Activated B cell treated with CpG ODN at 0.5 μM for 24 hours (primary cell): ENCODE measurements at places on chromosomes 1 and 21.

DNA sequence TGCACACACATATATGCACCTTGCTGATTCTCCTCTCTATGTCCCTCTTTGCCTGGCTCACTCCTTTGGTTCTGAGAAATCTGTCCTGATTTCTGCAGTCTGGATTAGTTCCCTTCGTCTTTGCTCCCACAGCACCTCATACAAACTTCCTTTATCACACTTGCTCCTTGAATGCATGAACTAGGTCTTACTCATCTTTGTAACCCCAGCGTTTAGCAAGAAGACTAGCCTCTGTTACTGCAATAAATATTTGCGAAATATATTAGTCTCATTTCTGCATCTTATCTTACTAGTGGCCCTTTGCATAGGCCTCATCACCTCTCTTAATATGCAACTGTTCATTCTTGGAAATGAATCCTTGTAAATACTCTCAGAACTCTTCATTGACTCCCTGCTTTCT, 11.4 kb downstream of the SMYD2 start:
- no peak for DNase-seq

- peak; percentile 86 for DNase-seq
Measured at GRCh38 chr1:211258756-211259637, at the start of gene RCOR3. Gene RCOR3 (plus strand): TSS chr1:211259366. CDS start chr1:211259561, 195 bp downstream.

- DNase-seq, result no peak
Measured at GRCh38 chr1:239922778-239923522, 168.7 kb upstream of the FMN2 start.

DNA sequence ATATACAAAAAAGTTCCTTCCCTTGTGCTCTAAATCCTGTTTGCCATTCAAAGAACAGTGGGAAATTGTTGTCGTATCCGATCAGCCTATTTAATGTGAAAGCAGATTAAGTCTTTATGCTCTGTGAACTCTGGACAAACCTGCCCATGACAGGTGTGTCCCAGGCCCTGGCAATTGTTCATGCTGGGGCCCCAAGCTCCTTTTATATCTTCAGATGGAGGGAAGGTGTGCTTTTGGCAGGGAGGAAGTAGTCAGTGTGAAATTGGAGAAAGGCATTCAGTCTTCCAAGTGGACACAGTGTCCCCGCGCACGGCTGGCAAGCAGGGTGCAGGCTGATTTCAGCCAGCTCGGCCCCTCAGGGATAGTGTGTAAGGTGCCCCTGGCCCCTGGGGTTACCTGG, 135.1 kb upstream of the F3 start:
- no peak for DNase-seq

DNA sequence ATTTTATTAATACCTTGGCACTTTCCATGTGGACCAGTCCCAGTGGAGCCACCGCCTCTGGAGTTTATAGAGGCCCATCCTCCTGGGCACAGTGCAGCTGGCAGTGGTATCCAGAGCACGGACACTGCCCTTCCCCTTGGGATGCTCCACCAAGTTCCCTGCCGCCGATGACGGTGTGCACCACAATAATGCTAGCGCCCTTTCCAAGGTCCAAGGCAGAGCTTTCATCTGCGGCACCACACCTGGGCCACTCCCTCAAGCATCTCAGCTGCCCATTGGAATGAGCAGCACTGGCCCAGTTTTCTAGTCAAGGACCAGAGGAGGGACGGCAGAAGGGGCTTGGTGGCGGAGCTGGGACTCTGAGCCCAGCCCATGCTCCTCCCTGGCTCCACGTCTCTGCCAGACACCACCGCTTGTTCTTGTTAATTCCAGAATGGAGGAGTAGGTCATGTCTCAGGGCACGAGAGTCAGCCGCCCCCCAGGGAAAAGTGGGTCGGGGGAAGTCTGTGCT, 24.5 kb downstream of the SIM2 start:
- DNase-seq, result no peak

DNA sequence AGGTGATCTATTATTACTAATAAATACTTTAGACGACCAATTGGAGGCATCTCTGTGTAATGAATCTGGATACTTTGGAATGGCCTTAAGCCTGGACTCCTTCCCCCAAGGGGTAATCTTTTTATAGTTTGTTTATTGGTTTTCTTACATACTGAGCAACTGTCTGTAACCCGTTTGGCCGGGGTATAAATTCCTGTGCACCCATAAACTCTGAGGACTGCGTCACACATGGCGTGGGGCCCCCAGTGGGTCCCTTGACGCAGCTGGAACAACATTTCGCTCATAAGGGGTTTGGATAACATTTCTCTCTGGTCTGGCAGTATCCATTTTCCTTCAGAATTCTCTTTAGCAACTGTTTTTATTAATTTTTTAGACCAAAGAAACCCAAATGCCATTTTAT, 26.5 kb downstream of the SCCPDH start:
- DNase-seq, result no peak

- DNase-seq, result no peak
Measured at GRCh38 chr1:221948459-221948858, 206.6 kb upstream of the DUSP10 start.

DNA sequence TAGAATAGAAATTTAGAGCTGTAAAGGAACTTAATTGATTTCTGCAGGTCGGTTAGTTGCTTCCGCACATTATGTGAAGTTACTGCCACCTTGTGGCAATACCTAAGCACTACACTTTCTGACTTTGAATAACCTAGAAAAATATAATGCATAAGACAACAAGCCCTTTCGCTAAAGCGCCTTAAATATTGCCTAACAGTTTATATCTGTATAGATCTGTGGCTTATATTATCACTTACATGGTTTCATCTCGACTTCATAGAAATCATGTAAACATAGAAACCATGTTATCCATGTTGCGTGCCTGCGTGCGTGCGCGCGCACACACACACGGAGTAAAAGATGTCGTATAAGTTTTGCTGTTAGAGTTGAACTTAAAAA, 10.9 kb upstream of the IFI16 start:
- DNase-seq, result no peak

DNA sequence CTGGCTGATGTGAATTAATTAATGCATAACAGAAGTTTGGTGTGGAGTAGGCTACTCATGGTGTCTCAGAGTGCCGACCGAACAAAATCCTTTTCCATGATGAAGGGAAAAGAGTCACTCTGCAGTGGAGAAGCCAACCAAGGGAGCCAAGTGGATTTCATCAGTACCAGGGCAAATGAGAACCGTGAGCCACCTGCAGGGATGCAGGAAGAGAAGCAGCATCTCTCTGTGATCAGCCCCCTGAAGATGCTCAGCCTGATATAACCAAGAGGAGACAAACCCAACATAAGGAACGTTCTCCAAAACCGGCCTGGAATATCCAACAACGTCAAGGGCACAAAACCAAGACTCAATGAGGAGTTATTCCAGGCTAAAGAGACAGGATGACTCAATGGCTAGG, 13.4 kb upstream of the LAPTM5 start:
- no peak for DNase-seq

GRCh38 chr1:34896612-34897011, 32.8 kb downstream of the DLGAP3 start:
- DNase-seq, result no peak
